Stimulated activated CD8-positive, alpha-beta memory T cell treated with anti-CD3 and anti-CD28 coated beads, Interleukin-2, amount 100 ng/mL, for 1 hour (primary cell): ENCODE measurements at places on chromosomes 11 and 22.

GRCh38 chr22:50672471-50673230, at the start of gene SHANK3:
Gene SHANK3, plus strand, starts transcription at chr22:50672823.
- DNase-seq = no peak

- no peak for DNase-seq
Measured at GRCh38 chr11:73380897-73381410, 4.8 kb downstream of the RELT start.

DNA sequence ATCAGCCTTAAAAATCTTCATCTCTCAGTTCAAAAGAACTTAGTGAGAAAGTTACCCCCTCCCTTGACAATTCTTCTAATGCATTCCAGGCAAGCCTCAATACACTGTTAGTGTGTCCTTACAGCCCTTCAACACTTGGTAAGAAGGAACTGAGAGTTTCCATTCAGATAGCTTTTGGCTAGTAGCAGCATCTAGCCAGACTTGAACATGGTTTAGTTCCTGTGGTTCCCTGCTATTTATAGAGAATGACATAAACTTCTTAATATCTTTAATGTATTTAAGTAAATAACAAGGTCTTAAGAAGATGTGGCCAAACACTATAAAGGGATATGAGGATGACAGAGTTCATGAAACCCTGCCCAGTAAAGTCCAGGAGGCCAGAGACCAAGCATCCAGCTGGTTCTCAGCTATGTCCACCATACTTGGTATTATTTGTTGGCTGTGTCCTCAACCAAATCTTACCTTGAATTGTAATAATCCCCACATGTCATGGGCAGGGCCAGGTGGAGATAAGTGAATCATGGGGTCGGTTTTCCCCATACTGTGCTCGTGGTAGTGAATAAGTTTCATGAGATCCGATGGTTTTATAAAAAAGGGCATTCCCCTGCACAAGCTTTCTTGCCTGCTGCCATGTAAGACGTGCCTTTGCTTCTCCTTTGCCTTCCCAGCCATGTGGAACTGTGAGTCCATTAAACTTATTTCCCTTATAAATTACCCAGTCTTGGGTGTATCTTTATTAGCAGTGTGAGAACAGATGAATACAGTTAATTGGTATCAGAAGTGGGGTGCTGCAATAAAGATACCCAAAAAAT, 132.4 kb downstream of the LARGE1 start:
- no peak for DNase-seq

- no peak for DNase-seq
Measured at GRCh38 chr11:119490253-119491006, 67.5 kb upstream of the THY1 start.

DNA sequence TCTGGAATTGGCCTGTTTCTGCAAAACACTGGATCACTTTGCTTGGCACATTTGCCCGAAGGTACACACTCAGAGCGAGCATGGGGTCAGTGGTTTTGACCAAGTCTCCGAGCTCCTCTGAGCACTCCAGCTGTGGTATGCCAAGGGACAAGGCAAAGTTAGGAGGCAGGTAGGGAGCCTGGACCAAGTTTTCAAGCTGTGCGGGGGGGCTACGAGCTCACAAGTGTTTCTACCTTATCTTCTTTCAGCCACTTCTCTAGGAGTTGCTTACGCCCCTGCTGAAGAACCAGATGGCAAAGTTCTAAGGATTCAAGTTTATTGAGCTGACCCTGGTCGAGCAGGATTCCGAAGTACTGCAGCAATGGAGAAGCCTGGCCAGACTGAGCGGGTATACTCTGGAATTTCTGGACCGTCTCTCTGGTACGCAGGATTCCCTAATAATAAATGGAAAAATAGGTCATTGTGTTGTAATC, 54.7 kb upstream of the SLC25A1 start:
- DNase-seq = no peak

DNA sequence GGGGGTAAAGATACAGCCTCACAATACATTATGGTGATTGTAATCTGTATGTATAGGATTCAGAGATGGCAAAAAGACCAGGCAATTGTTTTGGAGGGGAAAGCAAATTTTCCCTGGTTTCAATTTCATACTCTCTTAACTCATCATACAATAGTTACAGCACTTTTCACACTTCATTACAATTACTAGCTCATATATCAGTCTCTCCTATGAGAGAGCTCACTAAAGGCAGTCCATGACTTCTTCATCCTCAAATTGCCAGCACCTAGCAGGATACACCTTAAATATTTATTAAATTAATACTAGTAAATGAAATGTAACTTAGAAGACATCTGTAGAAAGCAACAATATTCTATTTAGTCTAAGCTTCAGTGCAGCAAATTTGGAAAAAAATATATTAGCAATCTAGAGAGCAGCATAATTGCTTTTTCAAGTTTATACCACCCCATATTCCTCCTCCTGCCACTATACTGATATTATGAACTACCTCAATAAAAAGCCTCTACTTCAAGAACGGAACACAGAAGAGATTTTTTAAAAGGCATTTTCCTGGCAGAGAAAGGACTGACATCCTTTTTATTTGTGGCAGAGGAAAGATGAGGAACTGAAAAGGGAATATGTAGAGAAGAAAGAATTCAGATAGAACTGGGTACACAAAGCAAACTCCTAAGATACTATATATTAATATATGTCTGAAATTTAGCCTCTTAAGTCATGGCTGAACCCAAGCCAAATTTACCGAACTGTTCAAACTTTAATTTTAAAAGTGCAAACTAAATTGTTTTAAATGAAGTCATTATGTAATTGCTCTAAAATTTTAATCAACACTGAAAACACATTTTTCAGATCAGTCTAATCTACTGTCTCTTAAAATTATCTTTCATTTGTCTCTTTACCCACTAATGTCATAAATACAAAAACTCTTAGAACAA, 27.7 kb downstream of the PICALM start:
- no peak for DNase-seq

DNA sequence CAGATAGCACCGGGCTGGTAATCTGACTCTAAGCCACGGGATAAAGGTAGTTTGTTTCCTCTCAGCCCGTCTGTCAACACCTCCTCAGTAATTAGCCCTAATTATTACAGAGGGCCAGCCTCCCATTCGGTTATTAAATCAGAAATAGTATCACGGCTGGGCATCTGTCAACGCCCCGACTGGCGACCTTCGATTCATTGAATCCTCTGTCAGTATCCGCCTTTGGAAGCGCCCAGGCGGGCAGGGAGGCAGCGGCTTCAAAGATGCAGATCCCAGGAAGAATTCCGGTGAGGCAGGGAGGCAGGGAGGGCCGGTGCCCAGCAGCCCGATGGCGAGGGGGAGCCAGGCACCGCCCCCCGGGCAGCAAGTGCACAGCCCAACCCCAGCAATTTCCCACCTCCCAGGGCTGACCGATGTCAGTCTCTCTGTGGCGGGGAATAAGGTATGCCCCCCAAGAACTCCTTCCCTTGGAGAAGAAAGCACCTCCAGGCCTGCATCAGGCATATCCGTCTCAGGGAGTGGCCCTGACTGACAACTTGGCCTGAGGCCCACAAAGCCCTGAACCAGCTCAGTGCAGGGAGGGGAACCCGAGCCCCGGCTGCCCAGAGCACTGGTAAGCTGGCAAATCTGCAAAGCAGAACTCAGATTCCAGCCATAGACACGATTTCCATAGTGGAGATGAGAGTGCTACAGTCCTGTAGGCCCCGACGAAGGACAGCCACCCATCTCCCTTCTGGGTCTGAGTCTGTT, 11.4 kb downstream of the GNB1L start:
- DNase-seq = no peak

DNA sequence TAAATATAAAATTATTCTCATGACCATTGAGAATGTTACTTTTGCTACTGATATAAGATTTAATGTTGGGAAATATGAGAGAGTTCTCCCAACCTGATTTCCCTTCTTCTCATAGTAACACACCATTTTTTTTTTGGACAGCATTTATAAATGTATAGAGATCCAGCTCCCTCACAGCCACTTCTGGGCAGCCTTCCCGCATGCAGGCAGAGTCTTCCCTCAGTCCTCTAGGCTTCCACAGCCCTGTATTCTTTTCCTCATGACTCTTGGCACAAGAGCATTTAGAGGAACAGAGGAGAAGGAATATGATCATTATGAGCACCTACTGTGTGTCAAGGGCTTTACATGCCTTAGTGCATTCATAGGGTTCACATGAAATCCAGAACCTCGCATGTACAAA, 9.0 kb downstream of the DTX4 start:
- no peak for DNase-seq

DNA sequence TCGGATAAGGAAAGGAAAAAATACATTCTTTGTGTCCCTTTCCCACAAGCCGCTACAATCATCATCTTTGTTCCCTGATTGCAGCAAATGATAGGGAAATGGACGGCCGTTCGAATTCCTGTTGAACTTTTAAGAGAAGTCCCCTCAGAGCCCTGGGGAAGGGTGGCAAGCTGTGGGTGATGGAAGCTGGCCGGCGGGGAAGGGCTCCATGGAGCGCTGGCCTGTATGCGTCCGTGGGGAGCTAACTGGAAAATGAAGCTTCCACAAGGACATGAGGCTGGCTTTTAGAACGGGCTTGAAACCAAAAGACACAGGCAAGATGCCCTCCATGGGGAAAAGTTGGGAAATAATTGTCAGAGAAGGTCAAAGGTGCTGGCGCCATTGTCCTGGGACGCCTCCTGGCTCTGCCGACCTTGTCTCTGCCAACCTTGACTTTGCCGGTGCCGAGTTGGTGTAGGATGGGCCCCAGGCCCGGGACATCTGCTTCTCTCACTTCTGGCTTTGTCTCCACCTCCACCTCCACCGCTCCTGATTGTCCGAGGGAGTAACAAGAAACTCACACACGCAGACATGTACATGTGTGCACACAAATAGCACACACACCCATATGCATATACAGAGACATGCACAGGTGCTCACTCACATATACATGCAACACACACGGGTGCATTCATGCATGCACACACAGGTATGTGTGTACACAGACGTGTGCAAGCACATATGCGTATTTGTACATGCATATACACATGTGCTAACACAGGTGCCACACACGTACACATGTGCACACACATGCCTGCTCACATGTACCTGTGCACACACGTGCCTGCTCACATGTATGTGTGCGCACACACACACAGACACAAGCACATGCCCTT, 14.5 kb upstream of the PPARA start:
- DNase-seq = no peak

GRCh38 chr11:37630866-37631265, 1032.8 kb upstream of the RAG2 start:
- DNase-seq = no peak
